Right lung (tissue), 10 donors: ENCODE measurements at places on chromosomes 13 and 19. TPM values are rescaled to one million over a fixed set of nuclear protein-coding genes. Genes with fewer than 3 reads are reported as not detected.

SHISA2 gene
- 60.0 TPM for polyA plus RNA-seq

FXYD1 gene
- 39.2 TPM for polyA plus RNA-seq

SLC7A1 gene
- polyA plus RNA-seq: 9.8 TPM

ACER1 gene
- 0.23 TPM for polyA plus RNA-seq

ZNF528 gene
- polyA plus RNA-seq: 80.5 TPM

TTC9B gene
- polyA plus RNA-seq: not detected

ATP4A gene
- not detected for polyA plus RNA-seq

NLRP11 gene
- 0.12 TPM for polyA plus RNA-seq

ZNF221 gene
- 9.4 TPM for polyA plus RNA-seq

FPR1 gene
- polyA plus RNA-seq: 2.3 TPM

SLC39A3 gene
- 21.5 TPM for polyA plus RNA-seq

ZNRF4 gene
- not detected for polyA plus RNA-seq

LCP1 gene
- polyA plus RNA-seq: 14.4 TPM

SBK2 gene
- polyA plus RNA-seq: not detected

ZNF681 gene
- 4.5 TPM for polyA plus RNA-seq

CPAMD8 gene
- polyA plus RNA-seq: 89.9 TPM

NBEA gene
- 12.7 TPM for polyA plus RNA-seq
